ENCODE measurements at places on chromosomes 2 and 18. TPM values are rescaled to one million over a fixed set of nuclear protein-coding genes. Genes with fewer than 3 reads are reported as not detected.

SMAD7 gene
- 36.4 TPM for total RNA-seq

ITGB6 gene
- total RNA-seq, result 28.0 TPM

SERPINB3 gene
- not detected for total RNA-seq

KLHL30 gene
- total RNA-seq, result 0.28 TPM

DYNAP gene
- not detected for total RNA-seq

ABCG5 gene
- total RNA-seq, result 0.09 TPM

COPS8 gene
- 24.7 TPM for total RNA-seq

DNA sequence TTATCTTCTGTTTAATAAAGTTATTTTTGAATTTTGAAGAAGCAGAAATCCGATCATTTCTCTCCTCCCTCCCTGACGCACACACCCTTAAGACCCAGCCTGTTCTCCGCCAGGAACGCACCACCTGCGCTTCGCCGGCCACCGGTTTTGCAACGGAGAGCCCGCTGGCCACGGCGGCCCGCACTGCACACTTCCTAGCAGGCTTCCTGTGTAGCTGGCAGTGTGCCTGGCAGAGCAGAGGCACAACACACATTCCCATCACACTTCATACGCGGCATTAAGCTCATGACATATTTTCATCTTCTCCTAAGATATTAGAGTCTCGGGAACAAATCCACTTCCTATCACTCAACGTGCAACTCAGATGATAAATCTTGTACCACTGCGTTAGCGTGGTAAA is 148.0 kb downstream of the HDAC4 start:
- peak; percentile 31 for DNase-seq

DNA sequence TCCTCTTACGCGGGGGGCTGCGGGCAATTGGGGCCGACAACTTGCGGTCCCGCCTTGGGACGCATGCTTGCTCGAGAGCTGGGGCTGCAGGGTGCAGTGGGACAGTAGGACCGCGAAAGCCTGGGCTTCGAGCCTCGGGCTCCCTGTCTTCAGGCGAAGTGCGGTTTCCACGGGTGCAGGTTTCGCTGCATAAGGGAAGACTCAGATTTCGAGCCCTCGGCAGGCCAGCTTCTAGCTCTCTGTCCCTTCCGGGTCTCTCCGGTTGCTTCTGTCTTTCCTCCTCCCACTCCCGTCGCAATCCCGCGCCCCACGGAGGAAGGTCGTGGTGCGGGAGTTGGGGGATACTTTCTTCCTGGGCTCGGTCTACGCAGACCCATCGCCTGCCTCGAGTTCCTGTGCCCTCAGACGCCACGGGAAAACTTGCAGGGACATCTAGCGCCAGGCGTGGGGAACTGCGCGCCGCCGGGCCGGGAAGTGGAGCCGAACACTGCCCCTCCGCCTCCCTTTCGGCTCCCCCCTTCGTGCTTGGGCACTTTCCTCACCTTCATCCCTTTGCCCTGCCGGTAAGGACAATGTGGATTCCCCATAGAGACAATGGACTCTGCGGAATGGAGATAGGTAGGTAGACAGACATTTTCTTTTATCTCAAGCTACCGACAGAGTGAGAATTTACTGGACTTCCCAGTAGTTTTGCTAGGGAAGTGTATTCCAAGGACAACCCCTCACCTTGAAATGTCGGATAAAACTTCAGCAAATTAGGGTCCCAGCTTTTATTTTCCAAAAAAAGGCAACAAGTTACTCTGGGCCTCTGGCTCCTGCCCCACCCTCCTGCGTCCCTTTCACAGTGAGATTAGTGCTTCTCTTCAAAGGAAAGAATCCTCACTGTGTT is 4.2 kb upstream of the HOXD13 start:
- peak; percentile 72 for DNase-seq

GRCh38 chr2:32947076-32947483 is 327 bp downstream of the LTBP1 start:
- DNase-seq, result peak; percentile 39

DNA sequence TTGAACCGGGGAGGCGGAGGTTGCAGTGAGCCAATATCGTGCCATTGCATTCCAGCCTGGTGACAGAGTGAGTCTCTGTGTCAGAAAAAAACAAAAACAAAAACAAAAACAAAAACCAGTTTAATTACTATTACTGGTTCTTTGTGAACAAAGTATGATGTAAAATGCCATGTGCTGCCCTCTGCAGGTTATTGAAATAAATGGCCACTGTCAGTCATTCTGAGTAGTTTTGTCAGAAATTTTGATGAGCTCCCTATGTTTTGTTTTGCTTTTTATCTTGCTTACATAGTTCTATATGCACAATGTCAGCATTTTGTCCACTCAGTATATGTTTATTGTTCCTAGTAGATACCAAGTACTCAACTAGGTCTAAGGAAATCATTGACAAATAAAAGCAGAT is 423.6 kb upstream of the CHST9 start:
- no peak for DNase-seq

GRCh38 chr2:240311821-240312220 is 123.6 kb upstream of the GPC1 start:
- DNase-seq, result no peak

DNA sequence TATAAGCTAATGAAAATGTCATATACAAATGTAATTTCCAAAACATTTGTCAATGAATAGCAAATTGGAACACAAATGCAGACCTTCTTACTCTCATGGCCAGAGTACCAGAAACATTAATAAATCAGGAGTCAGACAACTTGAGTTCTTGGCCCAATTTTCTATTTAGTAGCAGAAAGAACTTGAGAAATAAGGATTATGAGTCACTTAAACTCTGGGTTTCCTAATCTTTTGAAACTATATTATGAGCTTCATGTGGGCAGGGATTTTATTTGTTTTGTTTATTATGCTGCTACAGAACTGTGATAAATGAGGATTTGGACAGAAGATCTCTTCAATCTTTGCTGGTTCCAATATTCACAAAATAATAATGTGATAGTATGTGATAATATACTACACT is 686.7 kb downstream of the NR4A2 start:
- DNase-seq, result no peak

- no peak for DNase-seq
These were observed 18.8 kb upstream of the CCDC195 start for GRCh38 chr2:224734949-224735348.

DNA sequence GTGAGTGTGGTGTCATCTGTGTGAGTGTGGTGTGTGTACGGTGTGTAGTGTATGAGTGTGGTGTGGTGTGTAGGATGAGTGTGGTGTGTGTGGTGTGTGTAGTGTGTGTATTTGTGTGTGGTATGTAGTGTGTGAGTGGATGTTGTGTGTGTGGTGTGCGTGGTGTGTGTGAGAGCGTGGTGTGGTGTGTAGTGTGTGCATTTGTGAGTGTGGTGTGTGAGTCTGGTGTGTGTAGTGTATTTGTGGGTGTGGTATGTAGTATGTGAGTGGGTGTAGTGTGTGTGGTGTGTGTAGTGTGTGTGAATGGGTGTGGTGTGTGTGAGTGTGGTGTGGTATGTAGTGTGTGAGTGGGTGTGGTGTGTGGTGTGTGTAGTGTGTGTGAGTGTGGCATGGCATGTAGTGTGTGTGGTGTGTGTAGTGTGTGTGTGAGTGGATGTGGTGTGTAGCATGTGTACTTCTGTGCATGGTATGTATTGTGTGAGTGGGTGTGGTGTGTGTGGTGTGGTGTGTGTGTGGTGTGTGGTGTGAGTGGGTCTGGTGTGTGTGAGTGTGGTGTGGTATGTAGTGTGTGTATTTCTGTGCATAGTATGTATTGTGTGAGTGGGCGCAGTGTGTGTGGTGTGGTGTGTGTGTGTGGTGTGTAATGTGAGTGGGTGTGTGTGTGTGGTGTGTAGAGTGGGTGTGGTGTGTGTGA is 227.8 kb downstream of the BCL2 start:
- DNase-seq, result no peak

DNA sequence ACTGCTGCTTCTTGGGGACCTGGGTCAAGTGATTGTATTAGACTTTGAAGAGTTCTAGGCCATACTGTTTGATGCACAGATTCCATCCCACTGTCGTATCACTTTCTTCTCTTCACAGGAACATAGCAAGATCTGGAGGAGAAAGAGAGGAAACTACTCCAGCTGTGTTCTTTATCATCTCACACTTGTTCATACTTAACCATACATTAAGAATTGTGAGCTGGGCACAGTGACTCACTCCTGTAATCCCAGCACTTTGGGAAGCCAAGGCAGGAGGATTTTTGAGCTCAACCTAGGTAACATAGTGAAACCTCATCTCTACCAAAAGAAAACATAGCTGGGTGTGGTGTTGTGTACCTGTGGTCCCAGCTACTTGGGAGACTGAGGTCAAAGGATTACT is 111.7 kb downstream of the PARD3B start:
- DNase-seq, result no peak

DNA sequence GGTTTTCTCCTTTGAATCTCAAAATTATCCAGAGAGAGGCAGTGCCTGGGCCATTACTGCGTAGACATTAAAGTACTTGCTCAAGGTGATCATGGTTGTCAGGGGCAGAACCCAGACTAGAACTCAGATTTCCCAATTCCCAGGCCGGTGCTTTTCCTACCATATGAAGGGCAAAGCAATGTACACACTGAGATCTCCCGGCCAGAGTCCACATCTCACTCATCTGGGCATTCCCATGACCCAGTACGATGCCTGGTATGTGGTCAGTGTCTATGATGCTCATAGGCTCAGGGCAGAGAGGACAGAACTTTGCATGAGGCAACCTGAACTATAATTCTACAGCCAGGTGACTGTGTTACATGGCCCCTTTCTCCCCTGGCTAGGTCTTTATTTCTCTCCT is 531.4 kb downstream of the TDRD15 start:
- DNase-seq, result no peak

DNA sequence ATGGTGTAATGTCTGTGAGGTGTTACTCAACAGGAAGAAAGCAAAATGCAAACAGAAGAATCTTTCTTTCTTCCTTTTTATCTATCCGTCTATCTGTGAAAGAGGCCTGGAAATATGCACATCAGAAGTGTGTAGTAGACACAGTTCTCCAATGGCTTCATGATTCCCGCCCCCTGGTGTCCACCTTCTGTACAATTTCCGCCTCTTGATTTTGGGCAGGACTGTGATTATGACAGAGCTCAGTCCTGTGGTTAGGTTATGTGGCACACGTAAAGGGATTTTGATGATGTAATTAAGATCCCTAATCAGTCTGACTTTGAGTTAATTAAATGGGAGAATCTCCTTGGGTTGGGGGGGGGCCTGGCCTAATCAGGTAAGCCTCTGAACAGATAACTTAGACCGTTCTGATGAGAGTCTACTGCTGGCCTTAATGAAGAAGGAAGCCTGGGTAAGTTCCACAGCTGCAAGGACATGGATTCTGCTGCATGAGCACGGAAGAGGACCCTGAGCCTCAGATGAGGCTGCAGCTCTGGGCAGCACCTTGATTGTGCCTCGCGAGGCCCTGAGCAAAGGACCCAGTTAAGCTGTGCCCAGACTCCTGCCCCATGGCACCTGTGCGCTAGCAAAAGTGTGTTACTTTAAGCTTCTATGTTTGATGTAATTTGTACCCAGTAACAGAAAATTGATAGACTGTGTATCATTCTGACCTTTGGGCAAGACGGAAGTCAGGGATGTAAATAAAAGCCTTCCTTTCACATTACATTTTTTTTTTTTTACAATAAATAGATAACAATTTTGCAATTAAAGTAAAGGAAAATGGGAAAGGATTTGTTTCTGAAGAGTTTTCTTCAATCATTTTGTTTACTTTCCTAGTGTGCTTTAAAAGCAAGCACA is 11.3 kb upstream of the KCNF1 start:
- DNase-seq, result peak; percentile 60

GRCh38 chr2:3492951-3493614 is 26.2 kb downstream of the ADI1 start:
- DNase-seq, result no peak

DNA sequence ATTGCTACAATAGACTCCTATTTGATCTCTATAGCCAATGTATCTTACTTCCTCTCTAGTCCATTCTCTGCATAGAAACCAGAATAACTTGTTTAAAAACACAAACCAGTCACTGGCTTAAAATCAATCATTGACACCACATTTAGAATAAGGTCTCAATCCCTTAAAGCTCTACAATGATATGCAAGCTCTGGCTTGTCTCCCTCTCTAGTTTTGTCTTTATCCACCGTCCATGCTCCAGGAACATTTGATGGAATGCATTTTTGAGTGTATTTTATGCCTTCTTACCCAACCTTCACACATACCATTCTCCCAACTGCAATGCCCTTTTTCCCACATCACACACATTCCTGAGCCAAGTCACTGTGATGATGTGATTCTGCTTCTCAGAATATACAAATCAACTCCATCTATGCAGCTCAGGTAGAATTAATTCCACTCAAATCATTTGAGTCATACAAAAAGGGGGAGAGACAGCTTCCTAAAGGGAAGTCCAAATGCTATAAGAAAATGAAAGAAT is 1107.2 kb downstream of the DPP10 start:
- DNase-seq, result no peak

GRCh38 chr2:226446406-226447001 is 353.1 kb downstream of the IRS1 start:
- no peak for DNase-seq

- no peak for DNase-seq
These were observed 315.2 kb downstream of the TDRD15 start for GRCh38 chr2:21438949-21439348.

GRCh38 chr2:51387235-51387634 is 355.3 kb upstream of the NRXN1 start:
- no peak for DNase-seq

GRCh38 chr18:55774505-55774904 is 186.5 kb upstream of the TCF4 start:
- DNase-seq, result no peak

- no peak for DNase-seq
These were observed 108.8 kb downstream of the MTCL1 start for GRCh38 chr18:8814206-8814605.

DNA sequence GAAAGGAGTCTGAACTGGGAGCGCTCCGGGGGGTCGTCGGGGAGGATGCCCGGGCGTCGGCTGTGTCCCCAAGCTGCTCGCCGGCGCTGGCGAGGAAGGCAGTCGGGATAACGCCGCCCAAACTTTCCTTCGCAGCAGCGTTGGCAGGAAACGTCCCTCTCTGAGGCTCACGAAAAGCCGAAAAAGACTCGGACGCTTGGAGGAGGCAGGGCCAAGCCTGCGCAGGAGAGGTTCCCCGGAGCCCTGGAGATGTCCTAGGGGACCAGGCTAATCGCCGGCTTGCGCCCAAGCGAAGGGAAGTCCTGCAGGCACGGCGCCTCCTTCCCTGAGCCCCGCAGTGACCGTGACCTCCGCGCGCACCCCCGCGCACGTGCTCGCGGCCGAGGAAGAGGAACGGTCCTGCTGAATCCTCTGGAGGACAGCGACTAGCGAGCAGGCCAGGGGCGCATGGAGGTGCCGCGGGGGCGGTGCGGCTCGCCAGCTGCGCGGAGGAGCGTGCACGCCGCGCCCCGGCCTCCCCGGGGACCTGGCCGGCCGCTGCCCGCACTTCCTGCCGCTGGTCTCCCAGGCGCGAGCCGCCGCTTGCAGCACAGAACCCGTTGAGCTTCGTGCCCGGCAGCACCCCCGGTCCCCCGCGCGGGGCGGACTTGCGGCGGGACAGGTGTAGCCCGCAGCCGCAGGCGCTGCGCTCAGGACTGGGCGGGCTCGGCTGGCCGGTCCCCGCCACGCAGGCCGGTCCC is at the start of gene SH3RF3:
Gene SH3RF3, plus strand, starts transcription at position 590 of the 740 bp plus-strand sequence.
- DNase-seq, result peak; percentile 32
